ENCODE measurements at places on chromosomes 1 and 21. TPM values are rescaled to one million over a fixed set of nuclear protein-coding genes. Genes with fewer than 3 reads are reported as not detected.
A peak's percentile ranks its signal among the peaks of the same experiment; 100 is the strongest.

GRCh38 chr1:65209005-65209885 lies 61.2 kb downstream of the AK4 start:
- peak; percentile 54 for DNase-seq

DNA sequence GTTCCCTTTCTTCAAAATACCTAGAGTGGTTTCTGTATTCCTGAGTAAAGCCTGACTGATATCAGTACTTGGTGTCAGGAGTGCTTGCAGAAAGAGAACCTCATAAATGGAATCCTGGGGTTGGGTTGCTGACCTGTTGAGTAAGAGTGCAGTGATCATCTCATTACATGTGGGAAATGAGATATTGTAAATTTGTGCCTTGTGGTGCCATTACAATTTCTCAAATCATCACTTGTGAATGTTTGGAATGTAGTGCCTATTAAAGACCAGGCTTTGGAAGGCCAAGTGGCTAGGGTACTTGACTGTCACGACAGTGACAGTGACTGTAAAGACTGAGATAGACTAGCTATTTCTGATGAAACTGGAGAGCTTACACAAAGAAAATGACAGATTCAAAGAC lies 176.7 kb upstream of the CTTNBP2NL start:
- DNase-seq: no peak

DNA sequence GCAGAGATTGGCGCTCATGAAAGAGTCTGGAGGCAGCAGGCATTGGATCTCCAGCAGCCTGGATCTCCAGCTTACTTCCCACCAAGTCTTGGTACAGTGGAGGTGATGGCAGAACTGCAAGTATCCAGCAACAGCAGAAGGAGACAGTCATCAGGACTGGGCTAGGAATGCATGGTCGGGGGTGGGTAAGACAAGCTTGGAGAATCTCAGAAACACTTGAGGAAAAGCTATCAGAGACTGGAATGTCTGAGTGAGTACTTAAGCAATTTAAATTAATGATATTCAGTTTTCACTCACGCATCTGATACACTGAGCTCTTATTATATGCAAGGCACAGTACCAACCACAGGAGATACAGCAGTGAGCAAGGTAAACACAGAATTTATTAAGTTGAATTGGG lies 9.8 kb downstream of the TMEM35B start:
- no peak for DNase-seq

The PROK1 gene
- total RNA-seq: not detected

- DNase-seq: peak; percentile 19
Measured at GRCh38 chr1:62727656-62728407, 39.6 kb upstream of the DOCK7 start.

DNA sequence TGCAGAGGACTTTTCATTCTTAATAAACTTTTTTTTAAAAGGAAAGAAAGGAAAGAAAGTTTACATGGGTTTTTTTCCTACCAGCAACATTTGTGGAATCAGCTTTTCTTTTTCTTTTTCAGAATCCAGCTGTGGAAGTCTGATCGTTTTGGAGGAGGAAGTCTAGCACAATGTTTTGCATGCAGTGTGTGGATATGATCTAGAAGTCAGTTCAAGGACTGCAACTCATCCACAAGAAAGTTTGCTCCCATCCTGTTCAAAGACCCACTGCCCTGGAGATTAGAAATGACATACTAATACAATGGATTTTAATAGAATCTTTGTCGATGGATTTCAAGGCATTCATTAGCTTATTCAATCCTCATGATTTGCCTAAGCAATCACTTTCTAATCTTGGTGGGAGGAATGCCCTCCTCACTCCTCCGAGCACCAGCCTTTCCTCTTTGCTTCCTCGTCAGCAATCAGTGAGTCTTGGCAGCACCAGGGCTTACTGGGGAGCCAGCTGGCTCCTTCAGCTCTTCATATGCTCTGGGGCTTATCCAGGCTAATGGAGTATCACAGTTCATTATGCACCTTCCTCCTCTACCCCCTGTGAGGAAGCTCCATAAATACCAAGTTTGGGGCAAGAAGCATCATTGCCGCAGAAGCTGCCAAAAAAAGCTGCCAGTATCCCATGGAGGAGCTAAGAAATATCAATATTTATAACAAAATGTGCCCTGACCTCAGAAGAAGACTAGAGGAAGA lies 392.3 kb upstream of the PKN2 start:
- no peak for DNase-seq

- peak; percentile 82 for DNase-seq
Measured at GRCh38 chr1:234969581-234970400, 158.8 kb downstream of the TOMM20 start.

The FAM177B gene
- total RNA-seq: not detected

DNA sequence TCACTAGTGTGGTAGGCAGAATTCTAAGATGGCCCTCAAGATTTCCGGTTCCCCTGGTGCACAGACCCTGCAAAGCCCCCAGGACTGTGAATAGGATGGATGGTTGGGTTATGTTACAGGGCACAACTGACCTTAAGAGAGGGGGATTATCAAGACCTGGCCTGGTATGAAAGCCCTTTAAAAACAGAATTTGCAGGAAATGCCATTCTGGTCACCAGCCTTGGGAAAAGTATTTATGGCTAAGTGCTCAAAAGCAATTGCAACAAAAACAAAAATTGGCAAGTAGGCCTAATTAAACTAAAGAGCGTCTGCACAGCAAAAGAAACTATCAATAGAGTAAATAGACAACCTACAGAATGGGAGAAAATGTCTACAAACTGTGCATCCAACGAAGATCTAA lies 144.7 kb upstream of the EDN2 start:
- DNase-seq: peak; percentile 79

The SPRR2E gene
- not detected for total RNA-seq

The ARHGEF10L gene
- 39.1 TPM for total RNA-seq

- no peak for DNase-seq
Measured at GRCh38 chr1:192575499-192576189, at the start of gene RGS1. TSS of gene RGS1 (plus strand) at chr1:192575773. CDS start at chr1:192575793, 20 bp downstream.

DNA sequence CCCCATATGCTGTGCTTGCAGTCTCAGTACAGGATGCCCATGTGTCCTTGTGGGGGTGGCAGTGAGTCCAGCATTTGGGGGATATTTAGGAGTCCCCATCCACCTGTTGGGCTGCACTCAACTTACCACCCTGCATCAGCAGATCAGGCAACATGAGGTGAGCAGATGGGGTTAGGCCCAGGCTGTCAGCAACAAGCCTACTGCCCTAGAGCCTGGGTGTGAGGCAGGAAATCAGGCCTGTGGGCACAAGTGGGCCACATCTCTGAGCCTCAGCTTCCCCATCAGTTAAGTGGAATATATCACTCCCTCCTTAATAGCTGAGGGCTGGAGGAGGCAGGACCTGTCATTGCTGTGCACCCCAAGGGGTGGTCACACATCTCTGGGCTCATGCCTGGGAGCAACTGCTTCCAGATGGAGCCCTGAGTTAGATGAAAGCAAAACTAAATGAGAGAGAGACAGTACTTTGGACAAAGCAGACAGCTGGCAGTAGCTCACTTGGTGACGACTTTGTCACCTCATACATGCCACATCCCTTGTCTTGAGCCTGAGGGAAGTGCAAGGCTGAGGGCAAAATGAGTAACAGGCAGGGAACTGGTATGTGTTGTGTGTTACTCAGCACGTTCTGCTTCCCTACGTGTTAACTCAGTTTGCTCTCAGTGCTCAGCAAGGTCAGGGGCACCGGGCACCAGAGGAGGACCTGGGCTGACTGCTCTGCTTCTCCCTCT lies 48.4 kb downstream of the TRIM11 start:
- no peak for DNase-seq

The NKAIN1 gene
- total RNA-seq: not detected

GRCh38 chr1:113759333-113760101 lies at the start of gene PHTF1:
TSS of gene PHTF1 (minus strand) at chr1:113759486. CDS start at chr1:113758703, 783 bp downstream.
- DNase-seq: peak; percentile 94

The PPFIA4 gene
- 8.0 TPM for total RNA-seq

DNA sequence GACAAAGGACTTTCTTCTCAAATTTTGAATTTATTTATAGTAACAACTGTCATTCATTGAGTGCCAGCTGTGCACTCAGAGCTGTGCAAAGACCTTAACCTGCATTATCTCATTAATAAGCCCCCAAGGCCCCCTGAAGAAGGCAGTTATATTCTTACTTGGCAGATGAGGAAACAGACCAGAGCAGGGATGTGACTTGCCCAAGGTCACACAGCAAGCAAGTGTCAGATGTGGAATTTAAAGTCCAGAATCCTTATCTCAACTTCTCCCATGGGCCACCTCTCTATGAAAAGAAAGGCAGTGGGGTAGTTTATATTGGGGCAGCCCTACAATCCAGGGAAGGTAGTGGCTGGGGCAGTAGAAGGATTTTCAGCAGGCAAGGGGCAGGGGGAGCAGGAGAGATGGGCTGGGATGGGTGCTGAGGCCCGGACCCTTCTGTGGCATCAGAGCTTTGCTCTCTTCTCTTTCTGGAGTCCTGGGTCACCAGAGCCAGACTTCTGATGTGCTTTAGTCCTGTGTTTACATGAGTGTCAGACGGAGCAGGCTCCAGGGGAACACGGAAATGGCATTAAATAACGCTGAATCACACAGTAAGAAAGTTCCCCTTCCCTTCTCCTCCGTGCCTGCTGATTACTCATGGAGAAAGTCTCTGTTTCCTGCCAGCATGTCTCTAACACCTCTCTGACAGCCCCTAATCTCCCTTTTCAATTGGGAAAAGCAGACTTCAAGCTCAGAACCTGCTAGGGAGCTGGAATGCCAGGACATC lies 39.5 kb downstream of the EPHB2 start:
- peak; percentile 97 for DNase-seq

DNA sequence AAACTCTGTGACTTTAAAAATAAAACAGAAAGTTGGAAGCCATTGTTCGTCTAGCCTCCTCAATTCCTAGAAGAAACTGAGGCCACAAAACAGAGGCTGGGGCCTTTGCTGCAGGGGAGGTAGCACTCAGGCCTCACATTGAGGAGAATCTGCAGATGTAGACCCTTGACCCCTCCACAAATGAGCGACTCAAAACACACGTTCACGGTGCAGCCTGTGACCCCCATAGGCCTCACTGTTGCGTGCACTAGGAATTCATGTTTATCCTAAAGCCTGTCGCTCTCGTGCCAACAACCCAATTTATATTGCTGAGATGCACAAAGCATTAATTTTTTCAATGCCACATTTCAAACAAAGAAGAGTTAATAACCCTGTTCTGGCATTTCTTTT lies 5.6 kb downstream of the TMEM51 start:
- no peak for DNase-seq

GRCh38 chr21:43271452-43272020 lies 102.7 kb downstream of the CRYAA start:
- DNase-seq: peak; percentile 53

- peak; percentile 92 for DNase-seq
Measured at GRCh38 chr1:155254714-155255242, 505 bp downstream of the ENTREP3 start.

The MSH4 gene
- under 0.01 TPM for total RNA-seq

The PDIK1L gene
- 6.5 TPM for total RNA-seq

DNA sequence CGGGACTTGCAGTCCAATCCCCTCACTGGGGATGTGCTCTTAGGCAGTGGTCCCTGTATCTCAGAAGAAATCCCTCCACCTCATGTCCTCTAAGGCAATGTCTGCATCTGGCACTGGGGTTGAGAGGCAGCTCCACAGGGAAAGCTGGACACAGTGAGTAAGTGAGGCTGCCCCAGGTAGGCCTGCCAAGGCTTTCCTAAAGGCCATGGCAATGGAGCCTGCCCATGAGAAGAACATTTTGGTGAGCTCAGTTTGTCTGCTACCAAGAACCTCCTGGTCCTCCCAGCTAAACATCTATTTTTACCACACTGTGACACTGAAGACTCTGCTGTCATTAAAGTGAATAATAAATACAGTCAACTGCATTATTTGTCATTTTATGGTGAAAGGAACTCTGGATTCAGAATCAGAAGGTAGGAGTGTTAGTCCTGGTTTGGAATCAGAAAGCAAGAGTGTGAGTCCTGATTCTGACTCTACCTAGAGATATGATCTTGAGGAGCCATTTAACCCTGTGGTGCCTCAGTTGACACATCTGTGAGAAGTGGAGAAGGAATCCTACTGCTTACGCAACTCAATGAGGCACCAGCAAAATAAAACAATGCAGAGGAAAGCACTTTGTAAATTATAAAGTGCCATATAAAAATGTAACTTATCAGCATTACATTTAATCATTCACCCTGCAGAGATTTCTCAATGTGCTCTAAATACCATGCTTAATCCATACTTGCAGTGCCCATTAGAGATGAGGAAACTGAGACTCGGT lies 41.0 kb downstream of the TBX15 start:
- DNase-seq: no peak

GRCh38 chr1:72516264-72516663 lies 233.9 kb upstream of the NEGR1 start:
- no peak for DNase-seq

DNA sequence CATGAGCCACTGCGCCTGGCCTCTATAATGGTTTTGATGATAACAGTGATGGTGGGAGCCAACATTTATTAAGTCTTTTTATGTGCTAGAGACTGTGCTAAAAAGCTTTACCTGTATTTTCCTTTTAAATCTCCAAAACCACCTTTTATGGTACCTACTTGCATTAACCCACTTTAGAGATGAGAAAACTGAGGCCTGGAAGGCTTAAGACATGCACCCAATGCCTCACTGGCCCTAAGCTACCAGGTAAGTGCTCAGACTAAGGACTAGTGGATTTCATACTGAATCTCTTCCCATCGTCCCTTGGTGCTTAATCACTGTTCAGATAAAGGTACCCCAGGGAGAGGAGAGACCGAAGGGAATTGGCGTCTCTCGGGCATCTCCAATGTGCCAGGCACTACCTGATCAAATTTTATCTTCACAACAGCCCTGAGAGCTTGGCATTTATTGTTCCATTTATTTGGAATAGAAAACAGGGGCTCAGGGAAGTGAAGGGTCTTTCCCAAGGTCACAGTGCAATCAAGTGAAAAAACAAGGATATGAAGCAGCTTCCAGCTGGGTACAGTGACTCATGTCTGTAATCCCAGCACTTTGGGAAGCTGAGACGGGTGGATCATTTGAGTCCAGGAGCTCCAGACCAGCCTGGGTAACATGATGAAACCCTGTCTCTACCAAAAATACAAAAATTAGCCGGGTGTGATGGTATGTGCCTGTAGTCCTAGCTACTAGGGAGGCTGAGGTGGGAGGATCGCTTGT lies 84.2 kb downstream of the LACTBL1 start:
- DNase-seq: no peak

The TMEM240 gene
- total RNA-seq: 2.7 TPM

GRCh38 chr1:108703939-108704338 lies 8.8 kb upstream of the FNDC7 start:
- DNase-seq: no peak

DNA sequence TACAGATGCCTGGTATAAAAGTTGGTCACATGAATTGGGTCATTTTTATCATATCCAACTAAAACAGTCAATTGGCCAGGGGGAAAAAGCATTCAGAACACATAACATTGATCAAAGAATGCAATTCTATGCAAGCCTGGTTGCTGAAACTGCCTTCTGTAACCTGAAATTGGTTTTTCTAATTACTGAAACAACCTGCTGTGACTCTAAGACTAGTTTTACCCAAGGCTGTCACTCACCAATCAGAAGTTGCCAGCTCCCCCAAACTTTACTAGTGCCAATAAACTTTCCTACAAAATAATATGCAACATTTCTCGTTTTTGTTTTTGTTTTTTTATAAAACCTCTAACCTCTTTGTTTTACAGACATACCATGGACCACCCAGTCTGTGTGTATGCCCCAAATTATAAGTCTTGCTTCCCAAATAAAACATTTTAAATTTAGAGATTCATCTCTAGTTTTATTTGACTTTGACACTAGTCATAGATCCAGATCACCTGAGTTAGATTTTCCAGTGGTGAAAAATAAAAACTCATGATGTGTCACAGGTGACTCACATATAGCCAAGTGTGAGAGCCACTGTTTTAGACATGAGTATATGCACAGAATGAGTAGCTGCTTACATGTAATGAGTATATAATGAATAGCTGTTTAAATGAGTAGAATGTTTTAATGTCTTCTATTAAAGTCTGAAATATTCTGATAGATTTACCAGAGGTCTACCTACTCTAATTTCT lies 64.2 kb upstream of the CR2 start:
- no peak for DNase-seq

The CFHR1 gene
- total RNA-seq: not detected

The SH3D21 gene
- 1.8 TPM for total RNA-seq

Measured in osteoblast (primary cell).